ENCODE measurements at places on chromosomes 1 and 21.

- DNase-seq, result no peak
These were observed 186.8 kb downstream of the SMYD3 start for GRCh38 chr1:246320286-246320685.

DNA sequence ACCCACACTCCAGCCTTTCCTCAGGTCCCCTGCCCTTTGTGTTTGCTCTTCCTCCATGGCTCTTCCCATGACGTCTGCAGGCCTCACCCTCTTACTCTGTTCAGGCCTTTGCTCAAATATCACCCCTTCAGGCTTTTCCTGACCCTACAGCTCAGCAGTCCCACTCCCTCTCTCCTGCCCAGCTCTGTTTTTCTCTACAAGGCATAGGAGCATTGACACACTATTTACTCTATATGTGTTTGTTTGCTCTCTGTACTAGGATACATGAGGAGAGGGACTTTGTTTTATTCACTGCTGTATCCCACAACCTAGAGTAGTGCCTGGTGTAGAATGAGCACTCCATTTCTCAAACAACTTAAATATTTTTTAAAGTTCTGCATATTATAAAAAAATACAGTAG is 107.4 kb upstream of the COA6 start:
- no peak for DNase-seq

- DNase-seq, result no peak
These were observed 101.7 kb downstream of the HUNK start for GRCh38 chr21:31974454-31974985.

GRCh38 chr1:203148579-203148978 is 21.1 kb downstream of the ADORA1 start:
- DNase-seq, result no peak

GRCh38 chr1:10384219-10384618 is 14.6 kb upstream of the PGD start:
- no peak for DNase-seq

DNA sequence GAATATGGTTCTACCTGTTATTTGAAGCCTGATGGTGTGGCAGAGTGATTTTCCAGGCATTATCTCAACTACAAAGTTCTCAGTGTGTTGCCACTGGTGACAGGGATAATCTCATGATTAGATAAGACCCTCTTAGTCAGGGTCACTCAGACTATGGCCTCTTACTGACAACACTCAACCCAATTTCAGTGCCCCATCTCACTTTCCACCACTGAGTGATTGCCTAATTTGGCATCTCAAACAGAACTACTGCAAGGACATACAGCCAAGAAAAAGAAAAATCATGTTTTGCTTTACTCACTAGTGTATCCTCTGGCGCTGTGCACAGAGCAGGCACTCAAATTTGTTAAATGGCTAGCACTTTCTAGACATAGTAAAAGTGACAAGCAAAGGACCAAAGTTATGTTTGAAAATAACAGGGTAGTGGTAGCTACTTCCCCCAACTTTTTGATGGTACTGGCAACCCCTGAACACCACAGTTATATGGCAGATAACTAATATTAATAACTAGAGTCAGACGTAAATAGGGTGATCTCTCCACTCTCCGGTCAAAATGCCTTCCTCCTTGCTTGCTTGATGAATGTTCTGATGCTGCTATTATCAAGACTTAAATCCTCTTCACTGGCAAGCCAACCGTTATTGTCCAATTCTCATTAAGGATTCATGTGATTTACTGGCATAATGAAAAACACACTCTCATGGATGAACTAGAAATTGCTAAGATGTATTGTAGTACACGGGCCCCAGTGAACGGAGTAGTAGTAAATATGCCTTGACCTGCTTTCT is 37.1 kb upstream of the SLC30A10 start:
- DNase-seq, result no peak

DNA sequence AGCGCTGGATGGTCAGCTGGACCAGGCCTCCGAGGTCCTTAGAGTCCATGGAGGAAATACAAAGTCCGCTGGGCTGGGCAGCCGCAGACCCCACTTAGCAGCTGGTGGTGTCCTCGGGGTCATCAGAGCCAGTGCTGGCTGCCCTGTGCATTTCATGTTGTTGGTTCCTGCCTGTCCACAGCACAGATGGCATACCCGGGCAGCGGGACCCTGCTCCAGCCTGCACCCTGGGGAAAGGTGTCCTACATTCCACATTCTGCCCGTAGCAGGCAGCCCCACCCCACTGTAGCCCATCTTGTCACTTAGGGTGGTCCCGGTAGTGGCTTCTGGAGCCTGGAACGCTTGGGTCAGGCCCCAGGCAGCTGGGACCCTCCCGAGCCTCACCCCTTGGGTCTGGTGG is 19.8 kb downstream of the PRKCZ start:
- no peak for DNase-seq

- peak; percentile 16 for DNase-seq
These were observed 77.9 kb upstream of the LPGAT1 start for GRCh38 chr1:211908453-211908852.

GRCh38 chr1:246437961-246438360 is 69.1 kb downstream of the SMYD3 start:
- no peak for DNase-seq

GRCh38 chr1:84774669-84775534 is 84.6 kb upstream of the SSX2IP start:
- DNase-seq, result no peak

DNA sequence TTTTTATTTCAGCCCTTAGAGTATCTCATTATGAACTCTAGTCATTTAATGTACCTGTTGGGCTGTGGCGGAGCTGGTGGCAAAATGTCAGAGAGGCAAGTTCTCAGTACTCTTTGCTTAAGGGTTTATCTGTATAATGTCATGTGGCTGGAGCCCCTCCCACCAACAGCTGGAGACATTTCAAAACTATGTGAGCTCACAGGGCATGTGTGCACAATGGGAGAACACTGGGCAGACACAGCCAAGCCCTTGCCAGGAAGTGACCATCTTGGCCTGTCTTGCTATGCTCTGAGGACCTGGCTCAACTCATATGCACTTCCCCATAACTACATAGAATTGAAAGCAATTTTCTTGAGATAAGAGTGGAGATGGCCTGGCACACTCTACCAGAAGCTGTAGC is 296.4 kb downstream of the PTPRU start:
- no peak for DNase-seq

- DNase-seq, result no peak
These were observed 34.4 kb downstream of the NENF start for GRCh38 chr1:212466898-212467650.

GRCh38 chr1:43506233-43506632 is 24.4 kb upstream of the PTPRF start:
- no peak for DNase-seq

- DNase-seq, result peak; percentile 38
These were observed 607 bp downstream of the BTG3 start for GRCh38 chr21:17612023-17612564.

- DNase-seq, result no peak
These were observed 28.4 kb downstream of the PPP2R5A start for GRCh38 chr1:212313616-212314015.

- peak; percentile 82 for DNase-seq
These were observed 38.4 kb upstream of the FOXO6 start for GRCh38 chr1:41322835-41323234.

DNA sequence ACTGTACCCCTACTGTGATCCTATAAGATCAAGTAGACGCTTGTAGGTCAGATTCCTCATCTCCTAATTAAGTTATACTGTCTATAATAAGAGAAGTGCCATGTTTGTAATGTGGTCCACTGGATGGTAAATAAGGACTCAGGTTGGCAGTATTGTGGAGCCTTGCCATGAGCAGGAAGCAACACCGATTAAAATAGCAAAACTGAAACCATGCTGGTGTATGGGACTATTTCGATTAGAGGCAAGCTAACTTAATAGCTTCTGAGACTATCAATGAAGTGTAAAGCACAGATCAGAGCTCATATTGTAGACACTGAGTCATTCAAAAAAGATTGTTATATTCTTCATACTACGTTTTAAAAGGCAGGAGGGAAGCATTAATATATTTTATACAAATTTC is 348.8 kb downstream of the HHAT start:
- DNase-seq, result no peak

DNA sequence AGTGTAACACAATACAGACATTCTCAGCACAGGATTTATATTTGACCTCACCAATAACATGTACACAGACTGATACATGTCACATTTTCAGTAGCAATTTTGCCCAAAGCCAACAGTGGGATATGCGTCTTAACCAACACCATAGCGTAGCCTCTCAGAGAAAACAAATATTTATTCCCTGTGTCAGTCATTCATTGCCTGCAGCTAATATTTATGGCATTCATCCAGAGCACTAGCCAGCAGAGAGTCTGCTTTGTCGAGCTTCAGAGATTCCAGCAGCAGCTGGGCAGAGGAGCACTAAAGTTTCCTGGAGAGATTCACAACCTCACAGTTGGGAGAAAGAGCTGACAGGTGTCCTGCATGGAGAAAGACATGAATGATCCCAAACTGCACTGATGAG is 400.7 kb upstream of the DAB1 start:
- DNase-seq, result no peak

- no peak for DNase-seq
These were observed 272.9 kb downstream of the TGFB2 start for GRCh38 chr1:218617986-218618385.

DNA sequence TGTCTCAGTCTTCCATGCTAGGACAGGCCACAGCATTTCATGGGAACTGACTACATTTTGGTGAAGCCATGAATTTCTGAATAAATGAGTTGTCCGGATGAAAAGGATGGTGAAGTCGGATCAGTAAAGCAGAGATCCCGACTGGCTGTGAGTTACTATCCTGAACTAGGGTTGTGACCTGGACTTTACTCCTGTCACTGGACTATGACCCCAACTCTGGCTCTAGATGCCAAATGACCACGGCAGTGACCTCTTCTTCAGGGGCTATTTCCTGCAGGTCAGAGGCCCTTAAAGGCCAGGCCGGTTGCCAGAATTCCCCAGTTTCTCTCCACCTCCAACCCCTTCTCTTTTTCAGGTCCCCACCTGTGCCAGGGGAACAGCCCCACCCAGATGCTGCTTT is 1.7 kb upstream of the NECTIN4 start:
- DNase-seq, result no peak

- DNase-seq, result no peak
These were observed 22.1 kb upstream of the GBP2 start for GRCh38 chr1:89147678-89148658.

DNA sequence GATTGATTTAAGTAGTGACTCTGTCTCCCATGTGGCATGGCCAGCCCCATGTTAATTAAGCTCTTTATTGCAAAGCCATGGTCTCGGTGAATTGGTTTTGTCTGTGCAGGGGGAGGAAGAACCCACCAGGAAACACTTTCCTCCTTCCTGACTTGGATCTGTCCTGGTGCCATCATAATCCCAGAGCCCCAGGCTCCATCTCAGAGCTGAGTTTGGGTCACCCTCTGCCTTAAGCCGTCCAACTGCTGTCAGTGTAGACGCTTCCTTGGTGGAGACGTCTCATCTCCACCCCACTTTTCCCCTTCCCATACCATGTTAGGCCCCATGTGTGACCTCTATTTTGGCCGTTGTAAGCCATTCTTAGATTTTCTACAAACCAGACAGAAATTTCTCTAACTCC is 36.0 kb upstream of the COL6A2 start:
- DNase-seq, result no peak

DNA sequence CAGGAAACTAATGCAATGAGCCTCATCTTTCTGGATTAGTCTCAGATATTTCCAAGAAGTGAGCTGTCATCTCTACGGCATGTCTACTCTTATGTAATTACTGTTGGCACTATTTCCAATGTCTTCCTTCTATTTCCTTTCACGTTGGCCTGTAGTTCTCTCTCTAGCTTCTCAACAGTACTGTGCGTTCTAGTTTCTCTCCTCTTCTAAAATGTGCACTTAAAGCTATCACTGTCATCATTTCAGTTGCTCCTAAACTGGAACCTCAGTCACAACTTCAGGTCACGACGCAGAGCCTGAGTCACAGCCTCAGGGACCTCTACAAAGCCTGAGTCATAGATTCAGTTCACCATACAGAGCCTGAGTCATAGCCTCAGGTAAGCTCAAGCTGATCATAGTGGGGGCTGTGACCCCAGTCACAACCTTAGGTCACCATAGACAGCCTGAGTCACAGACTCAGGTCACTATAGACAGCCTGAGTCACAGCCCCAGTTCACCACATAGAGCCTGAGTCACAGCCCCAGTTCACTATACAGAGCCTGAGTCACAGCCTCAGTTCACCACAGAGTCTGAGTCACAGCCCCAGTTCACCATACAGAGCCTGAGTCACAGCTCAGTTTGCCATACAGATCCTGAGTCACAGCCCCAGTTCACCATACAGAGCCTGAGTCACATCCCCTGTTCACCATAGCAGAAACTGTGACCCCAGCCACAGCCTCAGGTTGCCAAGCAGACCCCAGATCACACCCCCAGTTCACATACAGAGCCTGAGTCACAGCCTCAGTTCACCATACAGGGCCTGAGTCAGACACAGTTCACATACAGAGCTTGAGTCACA is 13.0 kb downstream of the WNT9A start:
- no peak for DNase-seq

- DNase-seq, result no peak
These were observed 15.0 kb upstream of the FAM131C start for GRCh38 chr1:16088351-16088911.

DNA sequence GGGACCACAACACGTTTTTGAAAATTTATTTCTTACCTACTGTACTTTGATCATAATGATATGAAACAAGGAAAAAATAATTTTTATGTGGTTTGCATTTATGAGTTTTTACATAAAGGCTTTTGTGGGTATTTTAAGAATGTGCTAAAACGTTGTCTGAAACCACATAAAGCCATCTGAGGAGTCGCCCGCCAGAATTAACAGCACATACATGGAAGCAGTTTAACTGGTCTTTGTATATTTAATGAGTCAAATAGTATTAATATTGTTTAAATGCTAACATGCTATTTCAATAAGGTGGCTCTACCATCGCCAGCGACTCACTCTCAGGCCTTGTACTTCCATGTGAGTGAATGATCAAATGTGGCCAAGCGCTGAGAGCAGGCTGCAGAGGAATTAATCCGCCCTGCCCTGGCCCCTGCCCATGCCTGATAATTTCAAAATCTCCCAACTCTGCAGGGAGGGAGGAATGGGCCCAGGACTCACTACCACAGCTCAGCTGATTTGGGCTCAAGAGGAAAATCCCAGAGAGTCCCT is 49.6 kb downstream of the SLC66A1 start:
- no peak for DNase-seq

- DNase-seq, result no peak
These were observed 16.6 kb upstream of the RNF223 start for GRCh38 chr1:1090424-1091343.

DNA sequence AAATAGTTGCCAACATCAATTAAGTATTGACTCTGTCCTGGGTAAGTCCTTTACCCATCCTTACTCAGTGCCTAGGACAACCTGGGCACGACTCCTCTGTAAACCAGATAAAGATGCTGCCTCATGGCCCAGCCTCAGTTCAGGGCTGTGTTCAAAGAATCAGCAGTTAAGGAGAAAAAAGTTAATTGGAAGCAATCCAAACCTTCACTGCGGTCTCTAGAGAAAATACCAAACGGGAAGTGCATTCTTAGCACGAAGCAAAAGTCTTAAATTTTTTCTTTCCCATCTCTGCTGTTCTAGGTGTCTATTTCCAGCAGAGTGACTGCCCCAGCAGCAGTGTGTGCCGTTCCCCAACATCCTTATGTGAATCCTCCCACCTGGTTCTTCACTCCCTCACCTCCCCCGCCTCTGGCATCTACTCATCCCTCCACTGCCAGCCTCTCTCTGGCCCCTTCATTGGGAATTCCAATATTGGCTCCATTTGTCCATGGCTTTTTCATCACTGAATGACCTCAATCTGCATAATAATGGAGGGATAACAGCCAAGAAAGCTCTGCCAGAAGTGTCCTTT is 23.2 kb downstream of the KANK4 start:
- peak; percentile 89 for DNase-seq
